ENCODE measurements at places on chromosomes 5 and 9.

DNA sequence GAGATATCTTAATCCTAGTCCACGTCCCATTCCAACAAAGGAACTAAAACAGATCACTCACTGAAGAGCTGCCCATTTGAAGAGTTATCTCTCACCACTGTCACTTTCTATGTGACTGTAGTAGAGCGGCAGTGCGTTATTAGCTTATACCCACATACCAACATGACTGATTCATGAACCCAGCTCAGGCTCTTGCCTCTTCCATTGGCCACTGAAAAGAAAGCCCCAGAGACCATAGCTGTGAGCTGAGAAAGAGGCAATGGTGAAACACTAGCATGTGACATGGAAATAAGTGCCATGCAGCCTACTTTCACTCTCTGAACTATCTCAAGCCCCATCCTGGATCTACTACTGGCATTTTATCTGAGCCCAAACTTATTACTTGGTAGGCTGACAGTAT is 151.7 kb upstream of the MOCS2 start:
- no peak for DNase-seq

DNA sequence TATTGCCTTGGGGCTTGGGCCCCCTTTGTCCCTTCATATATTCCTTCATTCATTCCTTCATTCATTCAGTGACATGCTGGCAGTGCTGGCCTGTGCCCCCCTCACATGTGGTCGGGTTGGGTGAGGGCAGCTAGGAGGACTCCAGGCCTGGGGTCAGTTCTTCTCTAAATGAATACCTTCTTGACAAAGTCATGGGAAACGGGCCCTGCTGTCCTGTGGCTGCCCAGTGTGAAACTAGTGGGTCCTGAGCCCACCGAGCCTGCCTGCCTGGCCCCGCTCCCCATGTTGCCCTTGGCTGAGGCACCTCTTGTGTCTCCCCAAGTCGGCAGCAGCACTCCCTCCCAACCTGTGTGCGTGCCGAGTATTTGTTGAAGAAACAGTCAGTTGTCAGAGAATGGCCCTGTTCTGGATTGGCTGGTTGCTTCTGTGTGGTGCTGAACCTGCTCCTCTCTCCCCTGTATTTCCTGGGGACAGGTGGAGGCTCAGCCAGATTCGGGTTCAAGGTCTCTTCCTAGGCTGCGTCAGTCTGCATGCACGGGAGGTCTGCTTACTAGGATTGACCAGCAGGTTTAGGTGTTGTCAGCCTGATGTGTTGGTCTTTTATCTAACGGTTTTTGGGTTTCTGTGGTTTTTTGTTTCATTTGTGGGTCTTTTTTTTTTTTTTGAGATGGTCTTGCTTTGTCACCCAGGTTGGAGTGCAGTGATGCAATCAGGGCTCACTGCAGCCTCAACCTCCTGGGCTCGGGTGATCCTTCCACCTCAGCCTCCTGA is 3.0 kb upstream of the CEL start:
- no peak for DNase-seq

- DNase-seq = no peak
Measured at GRCh38 chr5:27532305-27532704, 493.9 kb upstream of the CDH9 start.

DNA sequence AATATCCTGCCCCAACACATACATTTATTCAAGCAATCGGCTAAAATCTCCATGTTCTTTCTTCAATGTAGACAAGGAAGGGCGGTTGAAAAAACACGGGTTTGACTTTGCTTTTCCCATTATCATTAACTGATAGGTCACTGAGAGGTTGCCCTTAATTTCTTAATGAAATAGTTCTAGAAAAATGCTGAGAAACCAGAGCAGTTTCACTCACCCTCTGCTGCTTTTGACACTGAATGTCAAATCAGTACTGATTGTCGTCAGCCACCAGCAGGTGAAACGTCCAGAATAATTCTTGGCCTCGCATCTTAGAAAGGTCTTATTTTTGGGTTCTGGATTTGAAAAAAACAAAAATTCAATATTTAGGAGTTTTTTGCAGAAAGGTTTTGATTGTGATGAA is 8.1 kb downstream of the IL12B start:
- no peak for DNase-seq

DNA sequence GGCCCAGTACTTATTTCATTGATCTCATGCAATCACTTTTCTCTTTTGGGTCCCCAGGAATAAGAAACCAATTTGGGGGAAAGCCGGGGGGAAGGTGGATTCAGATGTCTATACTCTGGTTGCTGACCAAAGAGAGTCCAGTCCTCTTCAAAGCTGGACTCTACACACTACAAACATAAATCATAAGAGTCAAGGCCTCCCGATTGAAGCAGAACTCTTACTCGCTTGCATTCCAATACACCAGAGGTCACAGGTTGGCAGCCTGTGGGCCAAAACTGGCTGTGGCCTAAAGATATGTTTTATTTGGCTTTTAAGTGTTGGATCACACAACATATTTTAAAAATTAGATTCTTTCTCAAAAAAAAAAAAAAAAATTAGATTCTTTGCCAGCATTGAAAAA is 311.4 kb upstream of the MSX2 start:
- no peak for DNase-seq

DNA sequence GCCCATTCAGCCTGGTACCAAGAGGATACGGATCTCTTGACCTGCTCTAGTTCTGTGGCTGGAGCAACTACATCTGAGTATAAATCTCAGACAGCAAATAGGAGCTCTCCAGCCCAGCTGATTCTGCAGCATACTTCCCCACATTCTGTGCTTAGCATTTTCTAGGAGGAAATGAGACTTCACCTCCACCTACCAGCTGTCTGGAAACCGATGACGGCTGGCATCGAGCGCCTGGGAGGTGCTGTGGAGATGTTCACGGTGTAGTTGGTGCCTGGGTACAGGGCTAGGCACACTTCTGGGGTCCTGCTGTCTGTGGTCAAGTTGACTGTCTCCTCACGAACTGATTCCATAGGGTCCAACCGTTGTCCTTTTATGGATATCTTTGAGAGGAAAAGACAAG is 63.6 kb downstream of the SUSD1 start:
- DNase-seq = no peak

GRCh38 chr5:164335837-164336236 is 830.4 kb downstream of the MAT2B start:
- no peak for DNase-seq

DNA sequence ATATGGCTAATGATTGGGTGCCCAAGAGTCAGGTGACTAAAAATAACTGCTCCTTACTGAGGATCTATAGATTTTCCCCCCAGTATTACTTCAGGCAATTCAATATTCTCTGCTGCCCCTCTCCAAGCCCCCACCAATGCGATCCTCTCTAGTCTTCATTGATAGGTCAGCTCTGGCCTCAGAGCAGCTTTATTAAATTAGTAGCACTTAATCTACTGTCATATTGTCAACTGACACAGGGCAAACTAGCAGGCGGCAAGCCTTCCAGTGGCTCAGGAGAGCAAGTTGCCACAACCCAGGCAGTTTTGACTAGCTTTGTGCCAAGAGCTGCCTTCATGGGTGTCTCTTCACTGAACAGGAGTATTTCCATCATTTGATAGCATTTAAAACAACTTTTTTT is 462.9 kb downstream of the BNC2 start:
- no peak for DNase-seq

- no peak for DNase-seq
Measured at GRCh38 chr5:142925795-142926194, 155.6 kb downstream of the ARHGAP26 start.

- DNase-seq = no peak
Measured at GRCh38 chr5:1278656-1279442, 16.0 kb downstream of the TERT start.

DNA sequence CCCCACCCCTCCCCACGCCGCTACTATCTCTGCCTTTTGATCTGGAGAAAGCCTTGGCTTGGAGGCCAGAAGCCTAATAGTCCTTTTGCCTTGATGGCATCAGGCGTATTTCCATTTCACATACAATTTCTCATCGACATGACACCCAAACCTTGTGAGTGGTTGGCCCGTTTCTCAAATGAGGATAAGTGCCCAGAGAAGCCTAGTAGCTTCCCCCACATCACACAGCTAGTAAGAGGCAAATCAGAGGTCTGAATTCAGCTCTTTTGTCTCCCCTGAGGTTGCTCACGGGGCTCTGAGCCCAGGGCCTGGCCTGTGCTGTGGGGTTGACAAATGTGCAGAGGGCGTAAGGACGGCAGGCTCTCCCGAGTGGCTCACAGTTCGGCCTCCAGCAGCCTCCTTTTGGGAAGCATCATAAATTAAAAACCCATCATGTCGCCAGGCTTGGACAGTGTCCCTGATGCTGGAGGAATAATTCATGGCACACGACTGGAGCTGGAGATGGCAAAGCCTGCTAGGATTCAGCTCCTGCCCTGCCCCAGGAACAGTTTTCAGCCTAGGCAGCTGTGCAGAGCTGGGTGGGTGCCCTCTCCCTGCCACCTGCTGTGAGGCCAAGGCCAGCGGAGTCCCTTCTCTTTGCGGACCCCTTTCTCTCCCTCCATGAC is 263.8 kb downstream of the NSG2 start:
- no peak for DNase-seq

GRCh38 chr5:14063138-14063537 is 80.0 kb upstream of the TRIO start:
- no peak for DNase-seq

DNA sequence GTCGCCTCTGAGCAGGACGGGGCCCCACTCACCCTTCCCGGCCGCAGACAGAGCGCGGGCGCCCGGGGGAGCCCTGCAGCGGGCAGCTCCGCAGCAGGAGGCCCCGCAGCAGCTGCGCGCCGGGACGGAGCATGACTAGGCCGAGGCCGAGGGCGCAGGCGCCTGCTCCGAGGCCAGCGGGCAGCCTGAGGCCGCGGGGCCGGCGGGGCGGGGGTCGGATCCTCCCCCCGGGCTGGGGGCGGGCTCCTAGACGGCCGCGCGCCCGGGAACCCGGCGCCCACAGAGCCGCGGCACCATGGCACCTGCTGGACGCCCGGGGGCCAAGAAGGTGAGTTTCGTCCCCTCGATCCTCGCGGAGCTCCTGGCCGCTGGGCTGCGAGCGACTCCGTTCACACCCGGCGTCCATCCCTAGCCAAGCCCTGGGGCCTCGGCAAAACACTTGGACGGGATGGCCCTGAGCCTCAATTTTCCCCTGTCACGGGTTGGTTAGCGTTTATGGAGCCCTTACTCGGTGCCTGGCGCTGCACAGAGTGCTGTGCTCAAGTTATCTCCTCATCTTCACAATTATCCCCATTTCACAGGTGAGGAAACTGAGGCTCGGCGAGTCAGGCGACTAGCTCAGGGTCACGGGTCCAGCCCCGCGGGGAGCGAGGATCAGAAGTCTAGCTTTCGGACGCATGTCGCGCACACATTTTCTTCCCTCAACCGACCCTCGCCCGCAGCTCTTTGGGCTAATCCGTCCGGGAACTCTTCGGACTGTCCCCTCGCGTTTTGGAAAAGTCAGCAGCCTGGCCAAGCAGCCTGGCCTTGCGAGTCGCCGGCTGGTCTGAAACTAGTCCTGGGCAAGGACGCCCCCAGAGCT is at the start of the genes BHMT2 and DMGDH:
TSS of gene BHMT2 (plus strand) at position 280 of the 862 bp plus-strand sequence. CDS start at position 296, 16 bp downstream.
TSS of gene DMGDH (minus strand) at position 187 of the 862 bp plus-strand sequence. CDS start at position 133, 54 bp downstream.
- no peak for DNase-seq

DNA sequence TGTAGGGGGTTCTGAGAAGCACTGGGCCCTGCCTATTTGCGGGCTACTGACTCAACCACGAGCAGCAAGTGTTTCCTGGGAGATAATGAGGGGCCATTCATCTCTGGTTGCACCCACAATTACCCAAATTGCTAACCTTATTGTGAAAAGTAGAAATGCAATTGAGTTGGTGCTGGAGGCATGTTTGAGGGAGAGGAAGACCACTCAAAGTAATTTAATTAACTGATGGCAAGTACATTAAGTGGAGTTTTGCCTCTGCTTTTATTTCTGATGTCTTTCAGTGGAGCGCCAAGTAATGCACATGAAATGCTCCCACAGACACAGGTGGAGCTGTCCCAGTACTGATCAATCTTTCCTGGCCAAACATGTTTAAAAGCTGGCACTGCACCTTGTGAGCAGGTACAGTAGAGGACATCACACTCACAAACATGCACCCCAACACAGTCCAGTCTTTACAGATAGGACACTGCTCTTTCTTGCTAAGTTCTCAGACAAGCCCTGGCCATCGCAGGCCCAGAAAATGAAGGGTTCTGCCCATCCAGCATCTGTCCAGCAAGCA is 195.4 kb downstream of the HSPA4 start:
- DNase-seq = no peak

DNA sequence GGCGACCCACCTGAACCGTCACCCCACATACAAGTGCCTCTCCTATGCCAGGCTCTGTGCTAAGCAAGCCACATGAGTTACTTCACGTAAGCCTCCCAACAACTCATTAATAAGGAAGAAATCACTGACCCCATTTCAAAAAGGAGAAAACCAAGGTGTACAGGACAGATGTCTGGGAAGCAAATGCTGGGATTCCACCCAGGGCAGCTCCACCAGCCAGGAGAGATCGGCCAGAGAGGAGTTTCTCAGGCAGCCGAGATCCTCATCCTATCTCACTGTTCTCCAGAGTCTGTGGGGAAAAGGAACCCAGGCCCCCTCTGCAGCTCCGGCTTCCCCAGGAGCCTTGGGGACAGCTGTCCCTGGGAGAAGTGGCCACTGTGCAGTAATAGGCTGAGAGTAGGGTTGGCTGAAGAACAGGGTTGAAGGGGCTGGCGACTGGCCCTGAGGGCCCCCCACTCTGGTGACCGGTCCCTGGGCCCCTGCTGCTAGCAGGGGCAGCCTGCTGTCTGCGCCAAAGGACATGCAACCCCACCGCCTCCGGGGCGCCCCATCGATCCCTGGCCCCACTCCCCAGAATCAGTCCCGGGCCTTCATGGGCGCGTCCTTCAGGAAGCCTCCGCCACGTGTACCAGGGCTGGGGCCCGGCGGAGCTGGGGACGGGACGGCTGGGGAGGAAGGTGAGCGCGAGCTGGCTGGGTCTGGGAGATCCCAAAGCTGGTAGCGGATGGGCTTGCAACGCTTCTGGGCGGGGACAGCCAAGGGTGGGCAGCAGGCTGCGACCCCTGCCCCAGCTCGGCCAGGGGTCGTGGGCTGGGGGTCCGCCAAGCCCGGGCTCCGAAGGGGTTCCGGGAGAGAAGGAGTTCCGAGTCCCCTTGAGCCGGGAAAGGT is 44.1 kb upstream of the STXBP1 start:
- DNase-seq = no peak

DNA sequence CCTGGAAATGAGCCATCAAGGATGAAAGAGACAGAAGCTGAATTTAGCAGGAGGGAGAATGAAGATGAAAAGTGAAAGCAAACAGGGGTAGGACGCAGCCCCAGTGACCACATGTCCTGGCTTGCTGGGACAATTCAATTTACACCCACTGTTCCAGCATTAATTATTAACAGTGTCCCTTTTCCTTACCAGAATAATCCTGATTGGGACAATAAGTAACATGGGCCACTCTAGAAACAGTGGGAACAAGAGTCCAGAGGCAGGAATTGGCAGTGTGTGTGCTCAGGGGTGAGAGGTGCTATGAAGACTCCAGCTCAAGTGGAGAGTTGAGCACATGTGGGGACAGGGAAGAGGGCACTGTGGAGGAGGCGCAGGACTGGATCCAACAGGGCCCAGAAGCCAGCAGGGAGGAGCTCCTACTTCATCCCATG is 147.1 kb downstream of the C5orf15 start:
- no peak for DNase-seq
